Eye (tissue), 1 donor: ENCODE measurements at places on chromosomes 5 and 9.

DNA sequence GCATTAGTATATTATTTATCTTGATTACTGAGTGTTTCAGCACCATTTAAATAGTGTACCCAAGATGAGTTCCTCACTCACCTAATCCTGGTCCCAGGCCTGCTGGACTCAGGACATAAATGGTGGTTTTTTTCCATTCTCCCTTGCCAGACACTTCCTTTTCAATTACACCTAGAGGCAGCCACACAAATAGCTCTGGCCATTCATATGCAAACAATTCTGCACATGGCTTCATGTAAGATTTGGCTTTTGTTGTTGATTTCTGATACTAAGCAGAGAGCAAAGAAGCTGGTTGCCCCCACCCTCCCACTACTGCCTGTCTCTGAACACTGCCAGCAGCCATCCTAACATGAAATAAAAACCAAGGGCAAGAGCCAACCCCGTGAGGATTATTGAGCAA, 180.4 kb downstream of the SEMA5A start:
- DNase-seq: no peak

DNA sequence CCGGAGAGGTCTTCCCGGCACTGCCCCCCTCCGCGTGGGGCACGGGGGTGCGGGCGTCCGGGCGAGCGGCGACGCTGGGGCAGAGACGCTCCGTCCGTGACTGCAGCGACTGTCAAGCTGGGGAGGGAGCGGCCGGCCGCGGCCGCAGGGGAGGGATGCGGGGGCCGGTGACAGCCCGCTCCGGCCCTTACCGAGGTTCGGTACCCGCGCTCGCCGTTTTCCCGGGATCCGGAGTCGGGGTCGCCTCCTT, 400 bp downstream of the KDM4C start:
- no peak for DNase-seq

DNA sequence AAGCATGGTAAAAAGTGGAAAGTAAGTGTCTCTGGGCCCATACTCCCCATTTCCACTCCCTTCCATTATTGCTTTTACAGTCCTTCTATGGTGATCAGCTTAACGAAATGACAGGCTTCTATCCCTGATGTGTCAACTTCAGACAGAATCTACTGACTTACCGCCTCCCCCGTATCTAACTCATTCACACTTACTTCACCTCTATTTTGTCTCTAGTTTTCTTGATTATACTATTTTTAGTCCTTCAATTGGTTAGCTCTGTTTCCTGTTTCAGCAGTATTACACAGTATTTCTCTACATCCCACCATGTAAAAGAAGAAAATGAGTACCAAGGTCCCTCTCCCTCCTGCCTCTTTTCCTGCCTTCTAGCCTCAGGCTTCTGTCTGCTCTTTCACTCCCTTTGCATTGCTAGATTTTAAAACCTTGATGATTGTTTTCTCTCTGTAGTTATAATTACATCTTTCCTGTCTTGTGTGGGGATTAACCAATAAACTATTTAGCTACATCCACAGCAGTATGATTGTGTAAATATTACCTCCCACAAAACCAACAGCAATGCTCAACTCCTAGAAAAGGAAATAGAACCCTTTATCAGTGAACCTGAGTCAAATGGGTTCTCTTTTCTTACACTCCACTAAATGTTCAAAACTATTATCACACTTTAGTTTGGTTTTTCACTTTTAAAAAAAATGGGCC, 53.4 kb downstream of the GNAQ start:
- no peak for DNase-seq

DNA sequence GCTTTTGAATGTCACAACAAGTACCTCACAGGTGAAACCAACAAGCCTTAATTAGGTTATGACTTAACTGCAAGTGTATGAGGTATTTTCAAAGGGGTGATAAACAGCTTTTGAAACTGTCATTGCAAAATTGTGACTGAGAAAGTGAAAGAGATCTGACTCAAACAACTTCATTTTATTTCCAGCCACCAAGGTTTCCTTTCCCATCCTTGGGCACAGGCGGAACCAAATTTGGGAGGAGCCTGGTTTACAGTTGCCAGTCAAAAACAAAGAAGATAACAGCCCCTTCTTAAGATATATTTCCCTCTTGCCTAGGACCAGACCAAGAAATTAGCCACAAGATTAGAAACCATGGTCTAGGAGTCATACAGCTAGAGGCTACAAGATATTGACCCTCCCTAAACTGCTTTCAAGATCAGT, 417.1 kb downstream of the CSNK1G3 start:
- no peak for DNase-seq

DNA sequence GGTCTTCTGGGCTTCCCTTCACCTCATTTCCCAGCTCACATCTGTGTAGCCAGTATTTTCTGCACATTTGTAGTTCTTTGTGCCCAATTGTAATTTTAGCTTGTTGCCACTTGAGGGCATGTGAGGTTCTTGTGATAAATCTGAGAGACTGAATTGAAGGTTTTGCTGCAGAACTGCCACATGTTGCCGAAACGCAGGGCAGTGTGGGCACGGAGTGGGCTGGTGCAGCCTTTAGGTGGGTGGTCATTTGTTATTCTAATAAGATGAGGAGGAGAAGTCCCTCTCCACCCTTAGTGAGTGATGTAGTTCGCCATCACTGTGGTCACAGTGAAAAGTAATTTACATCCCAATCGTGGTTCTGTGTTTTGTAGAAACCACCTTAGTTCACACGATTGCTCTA, 21.2 kb downstream of the OTULIN start:
- DNase-seq: peak; percentile 68
